ENCODE measurements at places on chromosomes 1 and 21.

DNA sequence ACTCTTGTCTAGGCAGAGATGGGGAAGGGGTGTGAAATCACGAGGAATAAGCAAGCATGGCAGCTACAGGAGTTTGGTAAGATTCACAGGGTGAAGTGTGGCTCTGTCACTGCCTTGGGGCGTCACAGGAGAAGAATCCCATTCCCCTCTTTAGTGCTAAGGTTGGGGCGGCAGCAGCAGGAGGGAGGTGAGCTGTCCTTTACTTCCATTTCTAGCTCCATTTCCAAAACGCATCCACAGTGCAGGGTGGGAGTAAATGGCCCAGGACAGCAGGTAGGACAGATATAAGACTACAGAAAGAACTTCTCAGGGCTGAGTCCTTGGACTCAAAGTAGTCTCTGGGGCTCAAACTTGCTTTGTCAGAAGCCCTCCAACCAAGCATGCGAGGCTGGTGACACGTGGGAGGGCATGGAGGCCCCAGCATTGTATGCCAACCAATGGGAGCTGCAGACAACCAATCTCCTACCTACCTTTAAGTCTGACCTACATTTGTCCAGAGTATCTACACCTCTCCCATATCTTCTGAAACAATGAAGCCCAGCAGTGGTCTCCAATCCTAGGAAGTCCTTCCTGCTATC lies 8.5 kb downstream of the MEF2D start:
- no peak for DNase-seq

GRCh38 chr1:200862713-200863415 lies 9.9 kb upstream of the GPR25 start:
- peak; percentile 76 for DNase-seq

- DNase-seq, result no peak
Observed at GRCh38 chr1:33390542-33390941, 40.4 kb downstream of the PHC2 start.

- peak; percentile 24 for DNase-seq
Observed at GRCh38 chr1:169550294-169550693, 36.0 kb downstream of the F5 start.

GRCh38 chr1:192849442-192849841 lies 40.6 kb downstream of the RGS2 start:
- no peak for DNase-seq

GRCh38 chr1:98086796-98087441 lies 166.1 kb upstream of the DPYD start:
- DNase-seq, result no peak

DNA sequence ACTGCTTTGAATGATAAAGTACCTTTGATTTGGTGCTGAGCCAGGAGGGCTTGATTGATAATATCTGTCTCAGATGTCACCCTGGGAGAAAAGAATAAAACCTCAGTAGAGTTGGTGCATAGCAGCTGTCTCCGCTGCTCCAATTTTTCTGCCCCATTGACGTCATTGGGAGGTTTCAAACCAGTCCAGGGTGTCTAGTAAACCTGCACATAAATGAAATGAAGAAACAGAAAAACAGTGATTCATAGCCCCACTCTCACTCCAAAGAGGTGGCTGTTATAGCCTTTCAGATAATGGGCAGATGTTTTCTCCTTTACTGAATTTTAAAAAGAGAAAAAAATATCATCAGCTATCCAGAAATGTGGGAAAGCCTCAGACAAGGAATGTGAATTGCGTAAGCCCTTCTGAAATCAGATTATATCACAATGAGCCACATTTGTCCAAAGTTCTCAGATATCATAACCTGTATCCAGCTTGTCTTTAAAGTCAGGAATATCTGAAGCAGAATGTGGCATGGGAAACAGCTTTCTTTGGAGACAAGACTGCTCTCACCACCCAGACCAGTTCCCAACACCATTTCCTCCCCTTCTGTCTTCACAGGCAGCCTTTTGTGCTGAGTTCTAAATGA lies 351.3 kb upstream of the SGIP1 start:
- DNase-seq, result no peak

GRCh38 chr1:245301162-245301580 lies 146.4 kb downstream of the KIF26B start:
- DNase-seq, result no peak

- DNase-seq, result peak; percentile 36
Observed at GRCh38 chr1:209674957-209675564, at the start of gene G0S2. Gene G0S2 (plus strand): TSS chr1:209675412. CDS start chr1:209675685, 273 bp downstream.

- DNase-seq, result no peak
Observed at GRCh38 chr1:223772771-223773160, 60.4 kb downstream of the CAPN2 start.

GRCh38 chr1:52915855-52916220 lies 5.7 kb downstream of the ECHDC2 start:
- no peak for DNase-seq

DNA sequence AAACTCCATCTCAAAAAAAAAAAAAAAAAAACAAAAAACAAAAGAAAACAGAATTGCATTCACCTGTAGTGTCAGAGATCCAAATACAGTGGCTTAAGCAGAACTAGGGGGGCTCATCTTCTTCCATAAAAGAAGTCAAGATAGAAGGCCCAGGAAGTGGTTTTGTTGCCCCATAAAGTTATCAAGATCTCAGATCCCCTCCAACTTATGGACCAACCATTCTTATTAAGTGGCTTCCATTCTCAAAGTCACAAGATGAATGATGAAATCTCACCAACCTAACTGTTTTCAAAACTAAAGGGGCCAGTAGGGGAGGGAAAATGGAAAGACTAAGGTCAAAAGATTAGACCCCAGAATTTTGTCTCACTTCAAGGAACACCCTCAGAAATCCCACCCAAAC lies 30.1 kb upstream of the DUSP23 start:
- no peak for DNase-seq

DNA sequence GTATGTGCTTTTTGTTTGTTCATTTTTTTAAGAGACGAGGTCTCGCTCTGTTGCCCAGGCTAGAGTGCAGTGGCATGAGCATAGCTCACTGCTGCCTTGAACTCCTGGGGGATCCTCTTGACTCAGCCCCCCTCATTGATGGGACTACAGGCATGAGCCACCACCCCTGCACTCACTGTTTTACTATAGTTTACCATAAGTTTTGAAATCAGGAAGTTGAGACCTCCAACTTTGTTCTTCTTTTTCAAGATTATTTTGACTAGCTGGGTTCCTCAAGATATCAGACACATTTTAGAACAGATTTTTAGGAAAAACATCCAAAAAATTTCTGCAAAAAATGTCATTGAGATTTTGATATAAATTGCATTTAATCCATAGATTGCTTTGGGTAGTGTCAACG lies 120.4 kb upstream of the FGGY start:
- no peak for DNase-seq

GRCh38 chr1:101238681-101239094 lies 1.9 kb downstream of the S1PR1 start:
- no peak for DNase-seq

DNA sequence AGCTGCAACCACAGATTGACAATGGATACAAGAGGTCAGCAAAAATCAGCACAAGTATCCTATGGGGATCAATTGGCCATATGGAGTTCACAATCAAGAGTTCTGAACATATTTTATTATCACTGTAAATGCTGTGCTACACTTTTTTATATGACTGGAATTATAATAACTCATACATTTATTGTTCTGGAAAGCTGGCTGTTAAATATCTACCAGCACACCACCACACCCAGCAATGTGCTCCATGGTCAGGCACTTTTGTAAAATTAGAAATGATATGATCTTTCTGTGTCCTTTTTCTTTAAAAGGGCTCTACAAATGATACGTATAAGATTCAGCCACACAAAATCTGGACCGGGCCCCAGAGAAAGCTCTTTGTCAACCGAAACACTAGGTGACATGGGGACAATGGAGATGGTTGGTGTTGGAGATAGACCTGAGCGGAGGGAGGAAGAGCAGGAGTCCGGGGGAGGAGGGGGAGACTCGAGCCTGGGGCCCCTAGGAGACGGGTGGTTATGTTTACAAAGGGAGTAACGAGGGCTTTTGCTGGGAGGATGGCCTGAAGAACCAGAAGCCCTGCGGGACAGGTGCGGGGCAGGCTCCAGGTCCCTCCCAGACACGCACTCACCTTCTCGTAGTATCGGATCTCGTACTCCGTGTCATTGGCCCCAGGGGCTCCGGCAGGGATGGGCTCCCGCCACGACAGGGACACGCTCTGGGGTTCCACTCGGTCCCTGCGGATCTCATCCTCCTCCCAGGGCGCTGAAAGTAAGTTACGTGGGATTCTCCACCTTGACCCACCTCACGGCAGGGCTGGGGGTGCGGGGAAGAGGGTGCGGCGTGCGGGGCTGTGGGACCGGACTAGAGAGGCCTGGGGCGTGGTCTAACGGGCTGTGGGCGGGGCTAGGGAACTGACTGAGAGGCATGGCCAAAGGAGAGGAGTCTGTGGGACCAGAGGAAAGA lies 30.0 kb downstream of the EPHA10 start:
- no peak for DNase-seq

DNA sequence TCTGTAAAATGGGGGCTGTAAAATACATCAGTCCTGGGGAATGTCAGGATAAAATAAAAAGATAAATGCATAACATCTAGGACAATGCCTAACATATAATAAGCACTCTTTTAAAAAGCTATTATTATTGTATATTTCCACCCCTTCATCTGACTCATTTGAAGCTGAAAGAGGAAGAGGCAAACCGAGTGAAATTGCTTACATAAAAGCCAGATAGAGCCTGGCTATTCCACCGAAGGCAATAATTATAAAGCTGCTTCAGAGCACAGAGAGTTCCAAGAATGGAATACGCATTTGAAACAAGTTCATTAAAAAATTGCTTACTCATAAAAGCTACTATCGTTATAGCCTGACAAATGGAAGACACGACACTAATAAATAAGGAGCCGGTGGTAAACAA lies 186.1 kb upstream of the CAMK1G start:
- no peak for DNase-seq

DNA sequence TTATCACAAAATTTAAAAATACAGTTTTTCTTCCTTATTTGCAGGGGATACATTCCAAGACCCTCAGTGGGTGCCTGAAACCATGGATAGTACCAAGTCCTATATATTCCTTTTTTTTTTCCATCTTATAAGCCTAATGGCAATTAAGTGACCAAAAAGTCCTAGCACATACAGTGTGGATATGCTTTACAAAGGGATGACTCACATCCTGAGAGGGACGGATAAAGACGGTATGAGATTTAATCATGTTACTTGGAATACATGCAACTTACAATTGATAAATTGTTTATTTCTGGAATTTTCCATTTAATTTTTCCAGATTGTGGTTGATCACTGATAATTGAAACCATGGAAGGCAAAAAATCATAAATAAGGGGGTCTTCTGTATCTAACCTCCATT lies 181.2 kb upstream of the BRINP3 start:
- DNase-seq, result no peak

DNA sequence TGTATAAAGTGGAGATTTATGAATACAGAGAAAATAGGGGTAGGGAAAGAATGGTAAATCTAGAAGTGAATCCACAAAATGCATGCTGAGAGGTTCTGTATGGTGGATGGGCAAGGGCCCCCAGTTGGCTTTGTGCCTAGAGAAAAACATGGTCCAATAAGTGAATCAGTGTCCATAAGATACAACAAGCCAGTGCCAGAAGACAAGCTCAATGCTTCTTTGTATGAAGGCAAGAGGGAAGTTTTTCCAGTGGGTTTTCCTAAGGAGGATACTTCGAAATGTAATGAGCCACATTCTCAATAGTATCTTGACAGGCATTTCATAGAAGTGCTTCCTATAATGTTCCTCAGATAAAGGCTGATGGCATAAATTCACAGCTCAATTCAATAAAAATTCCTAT lies 169.4 kb upstream of the HMCN1 start:
- no peak for DNase-seq
